Foreskin keratinocyte (primary cell): ENCODE measurements at places on chromosomes 7 and 10. TPM values are rescaled to one million over a fixed set of nuclear protein-coding genes. Genes with fewer than 3 reads are reported as not detected.

DNA sequence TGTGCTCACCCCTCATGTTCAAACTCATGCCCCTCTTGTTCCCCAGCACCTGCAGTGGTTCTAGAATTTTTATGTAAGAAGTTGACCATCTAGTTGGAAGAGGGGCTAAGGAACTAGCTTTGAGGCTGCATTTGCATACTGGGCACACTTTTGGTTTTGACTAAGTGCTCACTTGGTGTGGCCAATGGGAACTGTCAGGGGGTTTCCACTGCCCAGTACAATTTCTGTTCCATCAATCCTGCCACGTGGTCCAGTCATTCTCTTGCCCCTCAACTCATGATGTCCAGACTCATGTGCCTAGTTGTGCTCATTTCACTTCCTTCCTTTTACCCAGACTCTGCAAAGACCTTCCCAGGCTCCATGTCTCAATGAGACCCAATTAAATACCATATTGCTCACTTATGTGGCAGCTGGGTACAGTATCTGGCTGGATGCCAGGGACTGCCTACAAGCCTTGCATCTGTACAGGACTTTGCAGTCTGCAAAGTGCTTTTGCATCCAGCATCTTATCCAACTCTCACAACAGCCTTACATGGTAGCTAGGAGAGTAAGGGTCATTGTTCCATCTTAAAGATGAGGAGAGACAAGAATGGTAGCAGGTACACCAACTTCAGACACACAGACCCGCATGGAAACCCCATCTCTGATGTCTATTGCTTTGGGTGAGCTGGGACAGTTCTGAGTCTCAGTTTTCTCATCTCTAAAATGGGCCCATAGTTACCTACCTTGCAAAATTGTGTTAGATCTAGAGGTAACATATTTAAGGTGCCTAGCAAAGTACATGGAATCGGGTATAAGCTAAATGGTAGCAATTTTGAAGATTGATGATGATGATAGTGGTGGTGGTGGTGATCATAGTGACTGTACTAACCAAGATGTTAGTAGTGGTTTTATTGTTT lies 30.1 kb upstream of the KCNMA1 start:
- DNase-seq: no peak

- DNase-seq: no peak
Measured at GRCh38 chr7:128833946-128834325, 3.7 kb downstream of the FLNC start.

DNA sequence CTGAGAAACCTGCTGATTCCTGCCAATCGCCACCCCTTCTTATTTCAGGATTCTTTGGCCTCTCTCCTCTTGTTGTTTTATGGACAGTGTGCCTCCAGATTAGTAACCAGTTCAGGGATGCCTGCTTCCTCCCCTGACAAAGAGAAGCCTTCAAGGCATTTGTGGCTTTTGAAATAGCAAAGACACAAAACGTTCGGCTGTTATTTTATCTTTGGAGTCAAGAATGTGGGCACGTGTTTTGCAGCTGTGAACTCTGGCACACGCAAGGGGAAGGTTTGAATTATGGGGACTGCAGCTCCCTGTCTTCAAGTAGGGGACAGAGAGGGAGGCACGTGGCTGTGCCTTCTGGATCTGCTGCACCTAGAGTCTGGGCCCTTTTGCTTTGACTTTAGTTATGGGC lies 157.9 kb upstream of the GRB10 start:
- DNase-seq: no peak

DNA sequence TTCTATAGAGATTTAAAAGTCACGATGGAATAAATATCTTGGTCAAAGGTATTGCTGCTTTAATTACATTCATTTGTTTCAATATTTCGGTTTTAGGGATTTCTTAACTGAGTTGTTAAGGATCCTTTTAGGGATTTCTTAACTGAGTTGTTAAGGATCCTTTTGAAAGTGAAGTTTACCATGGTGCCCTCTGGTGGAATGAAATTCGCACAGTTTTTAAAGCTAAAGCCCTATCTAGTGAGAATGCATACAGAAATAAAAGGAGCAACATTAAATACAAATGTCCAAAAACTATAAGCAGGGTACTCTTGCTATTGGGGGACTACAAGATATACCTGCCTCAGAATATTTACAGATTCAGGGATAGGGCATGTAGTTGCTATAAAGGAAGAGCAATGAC lies 193.7 kb downstream of the RNLS start:
- no peak for DNase-seq

MCMBP gene
- polyA plus RNA-seq: 36.0 and 46.2 TPM in 2 replicates

DNA sequence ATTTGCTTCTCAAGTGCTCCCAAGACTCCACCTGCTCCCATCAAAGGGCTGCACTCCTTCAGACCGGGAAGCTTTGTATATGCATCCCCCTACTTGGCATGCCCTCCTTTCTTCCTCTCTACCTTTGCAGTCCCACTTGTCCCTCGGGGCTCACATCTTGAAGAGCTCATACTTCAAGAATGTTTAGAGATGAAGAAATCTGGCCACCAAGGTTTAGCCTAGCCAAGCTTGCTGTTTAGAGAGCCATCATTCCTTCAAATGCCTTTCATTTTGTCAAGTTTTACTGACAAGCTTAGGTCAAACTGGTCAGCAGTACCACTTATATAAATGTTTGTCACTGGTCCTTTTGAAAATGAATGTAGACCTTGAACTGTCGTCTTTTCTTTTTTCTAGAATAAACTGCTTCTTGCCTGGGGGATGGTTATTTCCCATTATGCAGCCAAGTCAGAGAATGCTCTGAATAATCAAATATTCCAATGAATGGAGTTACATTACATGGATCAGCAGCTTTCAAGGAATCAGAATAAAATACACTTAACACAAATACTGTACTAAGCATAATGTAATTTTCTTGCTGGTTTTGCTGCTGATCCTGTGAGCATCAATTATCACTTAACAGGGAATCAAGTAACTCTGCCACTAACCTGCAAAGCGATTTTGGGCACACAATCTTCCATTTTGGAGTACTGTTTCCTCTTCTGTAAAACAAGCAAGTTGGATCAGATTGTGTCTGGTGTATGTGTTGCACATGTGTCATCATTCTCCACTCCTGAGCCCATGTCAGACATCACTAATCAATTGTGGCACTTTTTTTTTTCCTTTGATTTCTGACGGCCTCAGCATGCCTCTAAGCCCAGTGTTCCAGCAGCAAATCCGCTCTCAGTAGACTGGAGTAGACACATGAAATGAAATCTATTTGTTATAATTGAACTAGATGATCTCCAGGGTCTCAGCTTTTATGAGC lies 357.9 kb downstream of the PTEN start:
- DNase-seq: no peak

DNA sequence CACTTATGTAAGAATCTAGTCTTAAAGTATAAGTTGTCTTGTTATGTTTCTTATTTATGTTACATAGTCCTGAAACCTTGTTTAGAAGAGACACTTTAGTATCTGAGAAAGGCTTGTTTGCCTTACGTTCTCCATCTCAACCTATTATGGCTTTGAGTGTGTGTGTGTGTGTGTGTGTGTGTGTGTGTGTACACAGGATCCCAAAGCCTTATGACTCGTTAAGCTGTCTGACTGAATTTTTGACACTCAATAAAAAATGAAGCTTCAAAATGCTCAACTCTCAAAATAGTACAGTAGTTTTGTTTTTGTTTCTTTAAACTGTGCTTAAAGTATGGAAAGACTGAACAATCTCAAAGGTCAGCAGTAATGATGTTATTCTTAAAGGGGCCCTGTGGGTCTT lies 18.0 kb downstream of the CALU start:
- no peak for DNase-seq

GRCh38 chr10:82089327-82089726 lies 214.3 kb downstream of the NRG3 start:
- DNase-seq: no peak

ZFAND2A gene
- 22.9 and 25.1 TPM in 2 replicates for polyA plus RNA-seq

CALHM3 gene
- polyA plus RNA-seq: not detected in 2 replicates

ZC3HAV1L gene
- polyA plus RNA-seq: 0.18 and 0.39 TPM in 2 replicates

DNA sequence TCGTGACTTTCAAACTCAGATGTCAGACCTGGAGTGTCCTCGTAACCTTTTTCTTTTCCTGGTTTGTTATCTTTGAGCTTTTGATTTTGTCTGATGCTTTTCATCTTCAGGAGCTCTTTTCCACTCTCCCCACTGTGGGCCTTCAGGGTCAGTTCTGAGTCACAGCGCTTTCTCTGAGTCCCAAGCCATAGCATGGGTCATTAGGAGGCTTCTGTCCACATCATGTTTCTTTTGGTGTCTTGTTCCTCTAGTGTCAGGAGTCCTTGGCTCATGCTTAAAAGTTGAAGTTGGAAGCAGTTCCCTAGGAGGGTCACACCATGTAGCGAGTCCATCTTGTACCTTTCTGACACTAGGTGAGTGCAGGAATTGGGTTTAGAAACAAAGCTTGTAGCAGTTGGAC lies 40.3 kb downstream of the DAGLB start:
- no peak for DNase-seq

DNA sequence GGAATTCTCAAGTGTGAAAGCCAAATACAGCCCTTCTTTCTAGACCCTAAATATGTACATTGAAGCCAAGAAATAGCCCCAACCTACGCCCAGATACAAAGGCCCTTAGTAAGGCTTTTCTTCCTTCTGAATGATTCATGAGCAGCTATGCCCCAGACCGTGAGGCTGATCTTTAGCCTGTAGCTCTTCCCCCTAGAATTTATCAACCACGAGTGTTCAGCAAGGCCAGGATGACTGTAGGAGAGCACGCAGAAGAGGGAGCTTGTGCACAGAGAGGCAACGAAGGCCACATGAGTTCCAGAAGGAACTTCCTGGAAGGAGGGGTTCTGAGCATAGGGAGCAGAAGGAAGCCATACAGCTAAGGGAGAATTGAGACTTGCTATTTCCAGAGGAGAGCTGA lies 53.0 kb upstream of the HABP2 start:
- no peak for DNase-seq

CHAT gene
- polyA plus RNA-seq: not detected in 2 replicates

GRCh38 chr7:25792586-25792985 lies 359.4 kb upstream of the NFE2L3 start:
- DNase-seq: no peak

- no peak for DNase-seq
Measured at GRCh38 chr7:141333459-141333858, 217.8 kb upstream of the AGK start.

GRCh38 chr7:149292462-149292823 lies 30.4 kb downstream of the ZNF783 start:
- DNase-seq: no peak

DNA sequence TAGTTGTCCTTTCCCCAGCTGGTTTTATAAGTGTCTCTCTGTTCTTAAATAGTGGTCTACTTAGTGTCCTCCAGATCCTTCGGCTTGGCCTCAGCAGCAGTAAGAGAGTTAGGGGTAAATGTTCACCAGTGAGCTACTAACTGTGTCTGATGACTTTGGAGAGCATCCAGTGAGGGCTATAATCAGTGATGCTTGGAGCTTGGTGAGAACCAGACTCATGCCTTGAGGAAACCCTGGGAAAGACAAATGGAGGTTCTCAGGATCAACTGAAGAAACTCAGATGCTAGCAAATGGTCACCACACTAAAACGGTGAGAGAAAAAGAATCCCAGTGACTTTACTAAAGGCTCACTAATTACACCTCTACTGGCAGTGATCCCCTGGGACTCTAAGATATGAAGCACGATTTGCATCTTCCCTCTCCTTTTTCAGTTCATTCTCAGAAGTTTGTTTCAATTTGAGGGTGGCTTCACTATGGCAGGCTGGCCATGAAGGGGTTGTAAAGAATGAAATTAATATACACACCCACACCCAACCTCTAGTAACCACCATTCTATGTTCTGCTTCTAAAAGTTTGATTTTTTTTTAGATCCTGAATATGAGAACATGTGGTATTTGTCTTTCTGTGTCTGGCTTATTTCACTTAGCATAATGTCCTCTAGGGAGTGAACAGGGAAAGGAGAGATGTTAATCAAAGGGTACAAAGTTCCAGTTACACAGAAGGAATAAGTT lies 177.9 kb downstream of the PDE1C start:
- DNase-seq: no peak
